ENCODE measurements at places on chromosomes 7 and 10. TPM values are rescaled to one million over a fixed set of nuclear protein-coding genes. Genes with fewer than 3 reads are reported as not detected.

- no peak for DNase-seq
Observed at GRCh38 chr7:95925236-95925635, 152.9 kb downstream of the DYNC1I1 start.

DNA sequence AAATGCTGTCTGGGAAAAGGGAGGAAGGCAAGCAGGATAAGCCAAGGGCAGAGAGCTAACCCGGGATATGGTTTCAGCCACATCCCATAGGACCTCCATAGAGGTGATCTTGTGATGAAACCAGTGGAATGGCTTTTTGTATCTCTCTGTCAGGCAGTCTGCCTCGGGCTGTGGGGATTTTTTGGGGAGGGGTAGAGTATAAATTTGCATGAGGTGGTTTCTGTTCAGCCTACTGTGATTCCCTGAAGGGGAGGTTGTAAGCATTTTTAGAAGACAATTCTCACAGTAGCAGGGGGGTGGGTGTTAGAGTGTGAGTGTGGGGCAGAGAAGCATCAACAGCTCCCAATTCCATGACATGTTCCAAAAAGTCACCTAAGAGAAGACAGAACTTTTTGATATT, 11.8 kb downstream of the OR9A2 start:
- no peak for DNase-seq

GRCh38 chr10:22640359-22640758, 74.0 kb downstream of the PIP4K2A start:
- DNase-seq, result no peak

- no peak for DNase-seq
Observed at GRCh38 chr7:77826300-77826699, 27.7 kb downstream of the PHTF2 start.

PTPRE gene
- 29.5 TPM for total RNA-seq

ERVW-1 gene
- total RNA-seq, result 0.16 TPM

TMEM106B gene
- total RNA-seq, result 57.6 TPM

DGKB gene
- not detected for total RNA-seq

SFRP4 gene
- total RNA-seq, result not detected

Data from naive thymus-derived CD8-positive, alpha-beta T cell (primary cell).